ENCODE measurements at places on chromosomes 7 and 10.

GRCh38 chr7:30472784-30473775 lies 5.5 kb downstream of the NOD1 start:
- DNase-seq: peak; percentile 65

GRCh38 chr7:1675036-1675671 lies 5.1 kb downstream of the ELFN1 start:
- no peak for DNase-seq

GRCh38 chr7:117372073-117372472 lies 49.2 kb upstream of the WNT2 start:
- DNase-seq: no peak

- DNase-seq: no peak
These were observed 380.9 kb upstream of the ADARB2 start for GRCh38 chr10:2118201-2118600.

DNA sequence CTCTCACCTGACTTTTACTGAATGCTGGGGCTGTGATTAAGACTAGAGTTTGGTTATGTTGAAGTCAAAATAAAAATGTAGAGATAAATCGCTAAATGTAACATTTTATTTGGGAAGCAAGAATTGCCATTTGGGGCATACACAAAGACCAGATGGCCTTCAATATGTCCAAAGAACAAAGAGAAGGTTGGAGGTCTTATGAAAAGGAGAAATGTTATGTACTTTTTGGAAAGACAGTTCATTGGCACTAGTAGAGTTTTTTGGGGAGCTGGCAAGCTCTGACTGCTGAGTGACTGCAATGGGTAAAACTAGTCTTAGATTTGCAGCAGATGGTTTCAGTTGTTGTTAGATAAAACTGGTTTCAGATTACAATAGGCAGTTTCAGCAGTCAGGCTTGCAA lies 35.6 kb upstream of the GALNT17 start:
- no peak for DNase-seq

DNA sequence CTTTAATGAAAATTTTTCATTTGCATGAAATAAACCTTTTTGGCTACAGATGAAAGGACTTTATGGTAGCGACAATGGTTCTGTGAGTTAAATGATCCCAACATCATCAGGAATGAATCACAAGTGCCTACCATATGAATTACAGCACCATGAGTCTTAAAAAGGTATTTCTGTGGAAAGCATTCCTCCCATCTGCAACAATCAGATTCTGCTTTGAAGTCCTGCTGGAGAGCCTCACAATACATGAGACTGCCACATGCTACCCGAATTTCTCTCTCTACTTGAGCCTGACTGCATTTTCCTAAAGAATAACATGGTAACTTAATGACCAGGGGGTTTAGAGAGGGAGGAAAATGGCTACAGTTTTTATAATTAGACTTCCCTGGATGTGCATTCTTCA lies 190.3 kb downstream of the TWIST1 start:
- peak; percentile 26 for DNase-seq

DNA sequence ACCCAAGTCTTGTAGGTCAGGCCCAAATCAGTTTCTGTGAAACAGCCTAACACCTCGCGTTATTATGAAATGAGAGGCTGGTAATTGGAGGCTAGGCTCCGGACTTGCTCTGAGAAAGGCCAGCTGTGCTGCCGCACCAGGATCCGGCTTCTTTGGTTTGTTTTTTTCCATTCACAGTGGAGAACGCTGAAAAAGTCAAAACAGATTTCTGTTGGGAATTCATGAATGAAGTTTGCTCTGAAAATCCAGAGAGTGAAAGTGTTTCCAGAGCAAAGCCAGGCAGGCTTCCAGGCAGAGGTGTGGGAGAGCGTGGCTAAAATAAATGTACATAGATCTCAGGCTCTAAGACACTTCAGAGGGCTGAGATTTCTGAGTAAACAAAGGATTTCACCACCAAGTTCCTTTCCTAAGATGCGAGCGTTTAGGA lies 240.1 kb downstream of the TRIL start:
- DNase-seq: no peak

DNA sequence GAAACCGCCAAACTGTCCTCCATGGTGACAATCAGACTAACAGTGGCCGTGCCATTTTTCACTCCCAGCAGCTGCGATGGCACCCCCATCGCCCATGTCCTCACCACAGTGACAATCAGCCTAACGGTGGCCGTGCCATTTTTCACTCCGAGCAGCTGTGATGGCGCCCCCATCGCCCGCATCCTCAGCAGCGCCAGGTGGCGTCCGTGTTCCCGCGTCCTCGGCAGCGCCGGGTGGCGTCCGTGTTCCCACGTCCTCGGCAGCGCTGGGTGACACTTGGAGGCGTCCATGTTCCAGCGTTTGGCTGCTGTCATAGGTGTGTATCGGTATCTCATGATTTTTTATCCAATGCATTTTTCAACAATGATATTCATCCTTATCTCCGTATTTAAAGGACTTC lies 267.3 kb downstream of the PTPRN2 start:
- DNase-seq: no peak

- no peak for DNase-seq
These were observed 152.5 kb downstream of the CREB5 start for GRCh38 chr7:28564755-28565374.

- DNase-seq: no peak
These were observed 178.6 kb upstream of the LRGUK start for GRCh38 chr7:133948588-133948987.

- peak; percentile 89 for DNase-seq
These were observed 126.0 kb downstream of the SKIDA1 start for GRCh38 chr10:21399392-21400035.

- DNase-seq: peak; percentile 95
These were observed at the start of gene CAMK2G for GRCh38 chr10:73874267-73875138. TSS of gene CAMK2G (minus strand) at chr10:73874555. CDS start at chr10:73874461, 94 bp downstream.

DNA sequence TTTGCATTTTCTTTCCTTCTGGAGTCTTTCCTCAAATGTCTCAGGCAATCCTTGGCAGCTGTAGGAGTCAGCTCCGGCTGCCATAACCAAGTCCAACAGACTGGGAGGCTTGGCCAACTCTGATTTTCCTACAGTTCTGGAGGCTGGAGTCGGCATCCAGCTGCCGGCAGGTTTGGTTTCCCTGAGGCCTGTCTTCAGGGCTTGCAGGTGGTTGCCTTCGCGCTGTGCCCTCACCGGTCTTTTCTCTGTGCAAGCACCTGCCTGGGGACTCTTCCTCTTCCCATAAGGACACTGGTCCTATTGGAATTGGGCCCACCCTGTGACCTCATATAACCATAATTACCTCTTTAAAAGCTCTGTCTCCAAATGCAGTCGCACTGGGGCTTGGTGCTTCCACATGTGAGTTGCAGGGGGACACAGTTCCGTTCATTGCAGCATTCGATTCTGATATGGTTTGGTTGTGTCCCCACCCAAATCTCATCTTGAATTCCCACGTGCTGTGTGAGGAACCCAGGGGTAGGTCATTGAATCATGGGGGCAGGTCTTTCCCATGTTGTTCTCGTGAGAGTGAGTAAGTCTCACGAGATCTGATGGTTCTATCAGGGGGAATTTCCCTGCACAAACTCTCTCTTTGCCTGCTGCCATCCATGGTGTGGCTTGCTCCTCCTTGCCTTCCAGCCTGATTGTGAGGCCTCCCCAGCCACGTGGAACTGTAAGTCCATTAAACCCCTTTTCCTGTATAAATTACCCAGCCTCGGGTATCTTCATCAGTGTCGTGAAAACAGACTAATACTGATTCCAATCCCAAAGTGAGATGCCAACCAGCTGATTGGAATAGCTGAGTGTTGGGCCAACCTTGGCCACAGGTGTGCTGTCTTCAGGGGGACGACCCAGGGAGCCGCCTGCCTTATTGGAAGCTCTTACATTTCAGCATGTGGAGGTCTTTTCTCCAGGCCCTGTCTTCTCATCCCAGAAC lies 7.9 kb downstream of the GALNTL5 start:
- DNase-seq: no peak

GRCh38 chr7:132406039-132406438 lies 170.2 kb downstream of the PLXNA4 start:
- no peak for DNase-seq

GRCh38 chr7:50954716-50955115 lies 172.0 kb upstream of the GRB10 start:
- no peak for DNase-seq

DNA sequence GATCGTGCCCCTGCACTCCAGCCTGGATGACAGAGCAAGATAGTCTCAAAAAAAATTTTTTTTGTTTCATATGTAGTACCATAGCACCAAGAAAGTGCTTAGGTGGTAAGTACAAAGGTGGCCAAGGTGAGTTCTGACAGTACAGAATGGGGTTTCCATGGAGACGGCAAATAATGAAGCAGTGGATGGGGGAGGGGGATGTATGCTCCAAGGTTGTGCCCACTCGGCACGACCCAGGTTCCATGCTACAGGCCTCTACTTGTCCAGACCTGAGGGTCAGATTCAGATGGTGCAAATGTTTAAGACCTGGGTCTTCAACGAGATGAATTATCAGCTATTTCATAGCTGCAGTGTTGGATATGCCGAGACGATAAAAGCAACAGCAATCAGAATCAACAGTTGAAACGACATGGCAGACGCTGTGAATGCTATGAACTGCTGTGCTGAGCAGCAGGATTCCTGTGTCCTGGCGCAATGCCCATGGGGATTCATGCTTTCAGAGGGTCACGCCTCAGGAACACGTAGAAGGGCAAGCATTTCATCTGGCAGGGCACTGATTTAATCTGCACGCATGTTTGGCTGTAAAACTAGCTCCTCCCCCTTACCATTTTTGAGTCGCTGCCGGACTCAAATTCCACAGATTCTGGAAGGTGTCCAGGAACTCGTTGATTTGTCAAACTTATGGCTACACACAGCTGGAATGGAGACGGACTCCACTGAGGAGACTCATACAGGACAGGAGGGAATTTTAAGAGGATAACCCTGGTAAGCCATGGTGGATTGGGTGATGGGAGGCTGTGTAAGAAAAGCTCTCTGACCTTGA lies 256.5 kb downstream of the FRMD4A start:
- peak; percentile 99 for DNase-seq

DNA sequence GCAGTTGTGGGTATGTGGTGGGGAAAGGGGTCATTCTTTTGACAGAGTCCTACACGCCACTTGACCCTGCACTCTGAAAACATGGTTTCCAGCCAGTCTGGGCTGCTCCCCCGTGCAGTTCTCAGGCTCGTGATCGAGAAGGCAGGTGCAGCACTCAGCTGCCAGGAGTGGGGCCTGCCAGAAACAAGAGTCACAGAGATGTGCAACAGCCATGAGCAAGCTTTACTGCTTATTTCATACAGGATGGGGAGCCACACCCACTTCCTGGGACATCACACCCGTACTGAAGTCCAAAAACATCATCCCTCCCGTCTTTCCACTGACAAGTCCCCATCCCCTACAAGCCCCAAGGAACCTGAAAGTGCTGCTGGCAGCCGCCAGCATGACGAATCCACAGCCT lies 9.3 kb downstream of the ATG9B start:
- no peak for DNase-seq

DNA sequence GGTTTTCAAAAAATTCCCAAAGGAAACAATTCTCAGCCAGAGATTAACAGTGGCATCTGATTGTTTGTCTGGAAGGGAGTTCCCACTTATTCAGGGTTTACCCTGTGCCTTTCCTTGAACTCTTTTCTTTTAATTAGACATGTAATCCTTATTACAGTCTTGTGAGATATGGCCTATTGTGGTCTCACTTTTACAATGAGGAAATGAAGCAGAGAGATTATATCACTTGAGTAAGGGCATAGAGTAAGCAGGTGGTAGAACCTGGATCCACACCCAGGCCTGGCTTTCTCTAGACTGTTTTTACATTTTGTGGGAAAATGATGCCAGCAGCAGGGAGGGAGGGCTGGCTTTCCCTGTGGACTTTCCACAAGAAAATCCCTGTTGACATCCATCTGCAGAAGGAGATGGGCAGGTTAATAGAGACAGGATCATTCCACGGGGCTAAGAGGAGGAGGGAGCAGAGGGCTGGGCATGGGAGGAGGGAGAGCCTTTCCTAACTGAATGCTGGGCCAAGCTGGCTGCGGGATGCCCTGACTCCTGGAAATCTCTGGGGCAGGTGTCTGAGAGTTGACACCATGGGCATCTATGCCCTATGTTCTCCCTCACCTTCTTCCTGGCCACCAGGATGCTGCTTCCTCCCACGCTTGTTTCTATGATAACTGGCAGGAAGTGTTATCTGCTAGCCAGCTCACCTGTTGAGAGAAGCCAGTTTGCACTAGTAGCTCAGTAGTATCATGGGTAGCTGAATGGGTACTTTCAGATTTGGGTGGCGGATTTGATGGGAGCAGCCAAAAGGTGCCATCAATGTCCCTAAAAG lies 28.7 kb upstream of the ARHGAP22 start:
- DNase-seq: no peak

GRCh38 chr7:628826-629225 lies 97.7 kb upstream of the DNAAF5 start:
- no peak for DNase-seq

DNA sequence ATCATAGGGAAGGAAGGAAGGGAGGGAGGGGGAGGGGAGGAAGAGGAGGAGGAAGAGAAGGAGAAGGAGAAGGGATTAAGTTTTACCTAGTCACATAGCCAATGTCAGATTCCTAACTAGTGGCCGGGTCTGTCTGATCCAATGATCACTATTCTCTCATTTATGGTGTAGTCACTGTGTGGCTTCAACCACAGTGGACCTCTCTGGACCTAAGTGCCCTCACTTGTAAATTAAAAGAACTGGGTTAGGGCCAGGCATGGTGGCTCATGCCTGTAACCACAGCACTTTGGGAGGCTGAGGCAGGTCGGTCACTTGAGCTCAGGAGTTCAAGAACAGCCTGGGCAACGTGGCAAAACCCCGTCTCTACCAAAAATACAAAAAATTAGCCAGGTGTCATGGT lies 6.6 kb upstream of the SERPINE1 start:
- no peak for DNase-seq

DNA sequence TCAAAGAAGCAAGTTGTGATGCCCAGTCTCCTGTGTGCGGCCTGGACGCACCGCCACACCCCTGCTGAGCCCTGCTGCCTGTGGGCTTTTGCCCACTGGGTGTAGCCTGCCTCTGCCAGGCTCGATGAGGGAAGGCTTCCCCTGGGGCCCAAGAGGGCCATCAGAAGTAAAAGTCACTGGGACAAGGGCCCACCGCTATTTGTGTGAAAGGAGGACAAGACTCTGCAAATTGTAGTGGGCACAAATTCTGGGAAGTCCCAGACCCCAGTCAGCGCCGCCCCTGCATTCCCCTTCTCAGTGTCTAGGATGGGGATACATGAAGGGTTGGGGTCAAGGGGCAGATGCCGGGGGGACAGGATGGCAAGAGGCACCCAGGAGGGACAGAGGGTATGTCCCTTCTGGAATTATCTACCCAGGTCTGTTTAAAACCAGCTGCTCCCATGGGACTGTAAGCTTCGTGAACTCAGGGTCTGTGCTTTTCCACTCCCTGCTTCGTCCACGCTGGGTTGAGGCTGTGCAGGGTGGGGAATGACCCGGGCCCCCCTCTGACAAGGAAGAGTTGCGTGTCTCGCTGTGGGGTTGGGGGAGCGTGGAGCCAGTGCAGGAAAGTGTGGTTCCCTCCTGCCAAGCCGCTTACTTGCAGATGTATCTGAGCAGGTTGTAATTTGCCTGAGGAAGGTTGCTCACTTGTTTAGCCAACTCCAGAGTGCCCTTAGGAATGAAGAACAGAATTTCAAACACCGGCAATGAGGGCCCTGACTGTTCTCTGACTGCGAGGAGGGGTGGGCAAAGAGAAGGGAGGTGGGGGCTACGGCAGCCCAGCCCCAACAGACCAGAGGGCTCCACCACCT lies 147.2 kb downstream of the MAPK8 start:
- no peak for DNase-seq
